ENCODE measurements at places on chromosomes 2 and 18. TPM values are rescaled to one million over a fixed set of nuclear protein-coding genes. Genes with fewer than 3 reads are reported as not detected.

CRYGD gene
- total RNA-seq: not detected

TSPYL6 gene
- total RNA-seq: not detected

ID2 gene
- total RNA-seq: 97.4 TPM

TWSG1 gene
- total RNA-seq: 148 TPM

CPSF3 gene
- total RNA-seq: 39.7 TPM

HK2 gene
- 113 TPM for total RNA-seq

LIMS4 gene
- total RNA-seq: 3.1 TPM

DSG1 gene
- total RNA-seq: not detected

GPR75 gene
- 1.5 TPM for total RNA-seq

TRIM43 gene
- not detected for total RNA-seq

DTNA gene
- 7.8 TPM for total RNA-seq

UCN gene
- total RNA-seq: 0.85 TPM

NT5DC4 gene
- total RNA-seq: 0.33 TPM

ABHD3 gene
- total RNA-seq: 6.4 TPM

TEX44 gene
- total RNA-seq: not detected

MEIS1 gene
- 23.6 TPM for total RNA-seq

CXCR2 gene
- not detected for total RNA-seq

FBLN7 gene
- 17.7 TPM for total RNA-seq

CYS1 gene
- total RNA-seq: 2.6 TPM

AQP12B gene
- not detected for total RNA-seq

GPR55 gene
- not detected for total RNA-seq

MALL gene
- 48.5 TPM for total RNA-seq

PNO1 gene
- total RNA-seq: 15.0 TPM

DGKD gene
- total RNA-seq: 17.8 TPM

ZSWIM2 gene
- total RNA-seq: 0.10 TPM

RTKN gene
- 16.3 TPM for total RNA-seq

DPP4 gene
- total RNA-seq: 39.1 TPM

KIDINS220 gene
- total RNA-seq: 90.3 TPM

MRPS9 gene
- total RNA-seq: 13.6 TPM

ADRA2B gene
- 14.9 TPM for total RNA-seq

YPEL5 gene
- total RNA-seq: 110 TPM

IL18RAP gene
- total RNA-seq: not detected

SERPINB3 gene
- 0.07 TPM for total RNA-seq

ANKRD62 gene
- not detected for total RNA-seq

SLC5A7 gene
- total RNA-seq: not detected

ANO7 gene
- 1.0 TPM for total RNA-seq

DNAH7 gene
- 0.46 TPM for total RNA-seq

NRP2 gene
- total RNA-seq: 54.9 TPM

SLC1A4 gene
- total RNA-seq: 33.0 TPM

HOXD1 gene
- not detected for total RNA-seq

COL5A2 gene
- 889 TPM for total RNA-seq

CD207 gene
- total RNA-seq: not detected

HOXD12 gene
- not detected for total RNA-seq

CFAP221 gene
- 0.13 TPM for total RNA-seq

TGFA gene
- 2.8 TPM for total RNA-seq

GNLY gene
- not detected for total RNA-seq

EVA1A gene
- total RNA-seq: 26.7 TPM

EFEMP1 gene
- total RNA-seq: 3,873 TPM

MLPH gene
- total RNA-seq: 14.2 TPM

DCDC2C gene
- not detected for total RNA-seq

CD8B2 gene
- total RNA-seq: not detected

CBLN2 gene
- 0.07 TPM for total RNA-seq
